ENCODE measurements at places on chromosomes 1 and 21. TPM values are rescaled to one million over a fixed set of nuclear protein-coding genes. Genes with fewer than 3 reads are reported as not detected.

DNA sequence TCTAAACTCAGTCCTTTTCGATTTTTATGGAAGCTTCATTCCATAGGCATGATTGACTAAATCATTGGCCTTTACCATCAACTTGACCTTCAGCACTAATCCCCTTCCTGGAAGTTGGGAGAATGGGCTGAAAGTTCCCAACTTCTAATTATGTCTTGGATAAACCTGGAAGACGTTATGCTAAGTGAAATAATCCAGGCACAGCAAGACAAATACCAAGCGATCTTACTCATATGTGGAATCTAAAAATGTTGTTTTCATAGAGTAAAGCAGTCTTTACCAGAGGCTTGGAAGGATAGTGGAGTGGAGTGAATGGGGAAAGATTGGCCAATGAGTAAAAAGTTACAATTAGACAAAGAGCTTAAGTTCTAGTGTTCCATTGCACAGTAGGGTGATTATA lies 1453.2 kb downstream of the PLA2G4A start:
- DNase-seq: no peak

- no peak for DNase-seq
Observed at GRCh38 chr1:159841749-159842148, 15.1 kb downstream of the SLAMF8 start.

DNA sequence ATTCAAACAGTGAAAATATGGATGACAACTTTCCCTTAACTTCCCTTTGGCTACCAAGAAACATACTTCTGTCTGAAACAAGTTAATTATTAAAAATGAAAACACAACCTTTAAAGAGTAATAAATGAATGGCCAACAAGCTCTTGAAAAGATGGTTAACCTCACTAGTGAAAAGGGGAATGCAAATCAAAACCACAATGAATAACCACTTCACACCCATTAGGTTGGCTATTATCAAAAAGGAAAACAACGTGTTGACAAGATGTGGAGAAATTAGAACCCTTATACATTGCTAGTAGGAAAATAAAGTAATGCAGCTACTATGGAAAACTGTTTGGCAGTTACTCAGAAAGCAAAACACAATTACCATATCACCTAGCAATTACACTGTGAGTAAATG lies 14.1 kb downstream of the COP1 start:
- DNase-seq: no peak

- no peak for DNase-seq
Observed at GRCh38 chr1:109256085-109256484, 6.7 kb downstream of the CELSR2 start.

GRCh38 chr1:11026052-11026451 lies 13.6 kb downstream of the TARDBP start:
- DNase-seq: no peak

DNA sequence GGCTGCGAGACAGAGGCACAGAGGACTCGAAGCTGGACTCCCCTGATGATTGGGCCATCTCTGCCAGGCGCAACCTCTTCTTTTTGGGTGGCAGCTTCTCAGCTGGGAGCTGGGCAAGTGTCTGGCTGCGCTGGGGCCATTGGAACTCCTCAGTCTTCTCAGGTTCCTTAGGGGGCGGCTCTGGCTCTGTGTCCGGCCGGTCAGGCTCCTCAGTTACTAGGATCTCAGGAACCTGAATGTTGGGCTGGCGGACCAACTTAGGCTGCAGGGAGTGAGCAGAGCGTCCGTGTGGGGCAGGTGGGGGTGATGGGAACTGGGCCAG lies 97.5 kb upstream of the EDN2 start:
- no peak for DNase-seq

Gene KRTAP12-2
- total RNA-seq: not detected

Gene MGST3
- 69.7 TPM for total RNA-seq

Data from neural progenitor cell (in vitro differentiated cells).